AG04449 (cell line): ENCODE measurements at places on chromosomes 3 and 15.

DNA sequence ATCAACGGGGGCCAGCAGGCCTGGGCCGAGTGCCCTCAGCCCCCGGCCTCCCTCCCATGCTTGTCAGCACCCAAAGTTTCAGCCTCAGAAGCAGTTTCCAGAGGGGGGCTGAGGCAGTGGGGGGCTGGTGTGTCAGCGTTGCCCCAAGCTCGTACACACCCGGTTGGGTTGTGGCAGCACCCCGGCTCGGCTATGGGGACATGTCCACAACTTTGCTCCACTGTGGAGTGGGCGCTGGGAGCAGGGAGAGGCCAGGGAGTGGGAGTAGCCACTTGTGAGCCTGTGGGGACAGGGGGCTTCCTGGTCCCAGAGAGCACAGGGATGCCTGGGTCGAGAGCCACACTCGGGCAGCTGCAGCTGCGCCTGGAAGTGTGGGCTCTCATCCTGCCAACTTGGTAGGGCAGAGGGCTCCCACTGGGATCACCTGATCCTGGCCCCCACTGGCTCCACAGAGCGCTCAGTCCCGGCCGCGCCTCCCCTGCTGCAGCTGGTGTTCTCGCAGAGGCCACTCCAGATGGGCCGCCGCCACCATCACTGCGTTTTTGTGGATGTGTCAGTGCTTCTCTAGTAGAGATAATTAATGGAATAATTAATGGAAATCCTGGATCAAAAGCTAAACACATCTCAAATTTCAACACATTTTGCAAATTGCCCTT lies 75.1 kb downstream of the NR1D2 start:
- no peak for DNase-seq

- no peak for DNase-seq
Observed at GRCh38 chr3:134057654-134058110, 28.0 kb upstream of the SLCO2A1 start.

DNA sequence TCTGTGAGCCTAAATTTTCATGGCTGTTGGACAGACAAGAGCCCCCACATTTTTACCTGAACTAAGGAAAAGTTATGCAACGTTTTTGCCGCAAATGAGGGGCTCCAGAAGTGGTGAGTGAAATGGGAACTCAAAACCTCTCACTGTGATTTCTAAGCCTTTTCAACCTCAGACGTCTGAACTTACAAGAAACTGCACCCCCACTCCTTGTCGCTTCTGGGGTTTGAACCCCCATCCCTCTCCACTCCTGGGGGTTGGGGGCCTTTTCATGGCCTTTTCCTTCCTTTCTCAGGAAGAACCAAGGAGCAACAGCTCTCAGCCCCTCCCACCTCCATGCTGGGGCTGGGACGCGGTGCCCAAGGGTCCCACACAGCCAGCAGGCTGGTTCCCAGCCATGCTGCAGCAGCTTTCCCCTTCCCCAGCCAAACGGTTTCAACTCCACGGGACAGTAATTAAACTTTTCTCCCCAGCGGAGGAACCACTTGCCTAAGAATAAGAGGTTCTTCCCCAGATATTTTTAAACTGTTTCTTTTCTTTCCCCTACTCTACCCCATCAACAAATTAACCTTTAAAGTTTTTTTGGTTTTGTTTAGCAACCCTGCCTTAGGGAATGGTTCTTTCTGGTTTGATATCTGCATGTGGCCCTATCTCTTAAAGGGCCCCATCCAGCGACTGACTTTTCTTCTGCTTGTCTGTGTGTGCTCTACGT lies 387.6 kb upstream of the CBLB start:
- no peak for DNase-seq

DNA sequence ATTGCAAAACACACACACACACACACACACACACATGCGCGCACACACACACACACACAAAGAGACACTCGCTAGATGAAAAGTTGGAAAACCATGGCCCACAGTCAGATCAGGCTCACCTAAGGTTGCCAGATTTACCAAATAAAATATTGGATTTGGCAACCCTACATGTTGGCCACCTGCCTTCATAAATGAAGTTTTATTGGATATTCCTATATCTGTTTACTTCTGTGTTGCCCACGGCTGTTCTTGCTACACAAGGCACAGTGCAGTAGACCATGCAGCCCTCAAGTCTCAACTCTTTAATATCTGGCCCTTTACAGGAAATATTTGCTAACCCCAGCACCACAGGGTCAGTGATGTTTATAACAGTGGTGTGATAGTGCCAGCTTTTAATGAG lies 445.0 kb upstream of the PROK2 start:
- DNase-seq, result no peak

- DNase-seq, result no peak
Observed at GRCh38 chr15:44727485-44728231, 8.7 kb upstream of the TRIM69 start.

- no peak for DNase-seq
Observed at GRCh38 chr3:15262021-15262420, 56.0 kb downstream of the CAPN7 start.

DNA sequence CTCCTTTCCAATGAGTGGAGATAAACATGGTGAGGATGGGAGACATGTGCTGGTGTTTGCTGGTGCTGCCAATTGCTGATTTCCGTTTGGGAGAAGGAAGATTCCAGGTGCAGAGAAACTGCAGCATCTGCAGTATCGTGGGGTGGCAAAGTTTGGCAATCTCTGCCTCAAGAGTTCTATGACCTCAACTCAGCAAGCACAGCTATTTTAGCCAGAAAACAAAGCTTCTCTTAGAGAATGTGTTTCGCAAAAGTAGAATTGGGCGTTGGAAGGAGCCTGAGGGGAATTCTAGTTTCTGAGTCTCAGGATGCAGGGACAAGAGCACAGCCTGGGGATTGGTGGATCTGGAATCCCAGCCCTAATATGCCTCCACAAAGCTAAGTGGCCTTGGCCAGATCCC lies 18.2 kb upstream of the SHC4 start:
- no peak for DNase-seq

DNA sequence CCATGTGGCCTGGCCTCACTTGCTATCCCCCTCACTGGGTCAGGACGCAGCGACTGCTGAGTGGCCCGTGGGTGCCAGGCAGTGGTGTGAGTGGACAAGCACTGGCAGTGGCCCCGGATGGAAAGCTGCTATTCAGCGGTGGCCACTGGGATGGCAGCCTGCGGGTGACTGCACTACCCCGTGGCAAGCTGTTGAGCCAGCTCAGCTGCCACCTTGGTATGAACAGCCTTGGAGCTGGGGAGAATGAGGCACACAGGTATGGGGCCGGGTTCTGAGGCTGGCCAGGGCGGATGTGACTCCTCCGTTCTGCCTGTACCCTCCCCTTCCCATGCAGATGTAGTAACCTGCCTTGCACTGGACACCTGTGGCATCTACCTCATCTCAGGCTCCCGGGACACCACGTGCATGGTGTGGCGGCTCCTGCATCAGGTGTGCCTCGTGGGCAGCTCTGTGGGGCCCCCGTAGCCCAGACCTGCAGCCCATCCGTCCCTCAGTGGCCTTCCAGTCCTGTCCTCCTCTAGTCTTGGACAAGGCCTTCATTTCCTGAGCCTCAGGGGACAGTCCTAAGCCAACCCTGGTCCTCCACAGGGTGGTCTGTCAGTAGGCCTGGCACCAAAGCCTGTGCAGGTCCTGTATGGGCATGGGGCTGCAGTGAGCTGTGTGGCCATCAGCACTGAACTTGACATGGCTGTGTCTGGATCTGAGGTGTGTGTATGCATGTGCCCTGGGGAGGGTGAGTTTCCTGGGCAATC lies 28.2 kb downstream of the NBEAL2 start:
- DNase-seq, result no peak

DNA sequence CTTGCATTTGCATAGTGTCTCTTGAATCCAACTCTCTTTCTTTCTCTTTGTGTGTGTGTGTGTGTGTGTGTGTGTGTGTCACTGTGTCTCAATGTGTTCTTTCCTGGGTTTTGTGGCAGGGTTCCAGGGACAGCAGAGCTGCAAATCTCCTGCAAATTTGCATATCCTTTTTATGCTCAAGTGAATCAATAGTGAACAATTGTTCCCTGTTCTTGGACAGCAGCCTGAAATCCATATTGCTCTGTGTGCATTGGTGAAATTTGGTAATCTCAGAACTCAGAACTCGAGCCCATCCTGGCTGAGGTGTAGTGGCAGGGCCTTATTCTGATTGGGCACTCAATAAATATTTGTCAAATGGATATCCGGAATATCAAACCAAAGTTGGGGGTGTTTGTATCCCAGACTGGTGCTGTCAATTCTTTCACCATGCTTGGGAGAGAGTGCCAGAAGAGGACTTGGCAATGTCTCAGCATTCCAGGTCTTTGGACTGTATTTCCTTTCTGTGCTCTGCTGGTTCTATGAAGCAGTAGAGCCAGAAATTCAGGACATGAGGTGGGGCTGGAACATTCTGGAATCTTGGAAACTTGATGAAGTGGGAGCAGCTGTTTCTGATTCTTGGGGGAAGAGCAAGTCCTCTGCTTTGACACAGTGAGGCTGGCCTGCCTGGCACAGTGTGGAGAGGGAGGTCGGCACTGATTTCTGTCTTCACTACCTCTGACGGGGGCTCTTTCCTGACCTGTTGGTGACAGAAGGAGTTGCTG lies 380.6 kb upstream of the C2CD4B start:
- DNase-seq, result peak; percentile 12

DNA sequence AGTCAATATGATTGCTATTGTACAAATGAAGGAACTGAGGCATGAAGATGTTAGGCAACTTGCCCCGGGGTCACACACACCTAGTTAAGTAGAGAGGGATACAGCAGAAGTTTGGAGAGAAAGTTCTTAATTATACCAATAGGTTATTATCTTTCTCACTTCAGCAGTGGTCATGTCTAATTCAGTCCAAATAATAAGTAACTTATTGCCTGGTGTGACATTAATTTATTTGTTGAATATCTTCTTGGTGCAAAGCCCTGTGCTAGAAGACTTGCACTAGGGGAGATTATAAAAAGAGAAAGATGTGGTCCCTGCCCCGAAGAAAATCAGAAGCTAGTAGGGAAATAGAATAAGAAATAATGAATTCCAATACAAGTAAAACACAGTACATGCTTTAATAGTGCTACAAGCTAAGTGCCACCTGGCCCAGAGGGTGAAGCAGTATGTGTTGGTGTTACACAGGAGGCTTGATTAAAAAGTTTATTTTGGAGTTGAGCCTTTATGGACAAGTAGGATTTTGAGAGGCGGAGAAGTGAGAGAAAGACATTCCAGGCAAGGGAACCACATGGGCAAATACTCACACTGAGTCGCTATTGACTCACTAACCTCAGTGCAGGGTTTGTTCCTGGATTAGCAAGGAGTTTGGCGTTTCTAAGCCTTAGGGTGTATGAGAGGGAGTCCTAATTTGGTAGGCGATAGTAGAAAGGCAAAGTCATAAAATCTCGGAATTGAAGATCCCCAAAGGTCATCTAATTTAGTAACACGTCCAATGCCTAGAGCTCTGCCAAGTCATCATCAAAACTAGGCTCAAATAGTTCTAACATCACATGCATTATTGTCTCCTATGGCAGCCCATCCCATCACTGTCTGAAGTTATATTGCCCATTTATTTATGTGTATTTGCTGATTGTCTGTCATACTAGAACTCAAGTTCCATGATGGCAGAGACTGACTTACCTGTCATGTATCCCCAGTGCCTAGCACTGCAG lies 19.2 kb upstream of the GSK3B start:
- DNase-seq, result no peak

DNA sequence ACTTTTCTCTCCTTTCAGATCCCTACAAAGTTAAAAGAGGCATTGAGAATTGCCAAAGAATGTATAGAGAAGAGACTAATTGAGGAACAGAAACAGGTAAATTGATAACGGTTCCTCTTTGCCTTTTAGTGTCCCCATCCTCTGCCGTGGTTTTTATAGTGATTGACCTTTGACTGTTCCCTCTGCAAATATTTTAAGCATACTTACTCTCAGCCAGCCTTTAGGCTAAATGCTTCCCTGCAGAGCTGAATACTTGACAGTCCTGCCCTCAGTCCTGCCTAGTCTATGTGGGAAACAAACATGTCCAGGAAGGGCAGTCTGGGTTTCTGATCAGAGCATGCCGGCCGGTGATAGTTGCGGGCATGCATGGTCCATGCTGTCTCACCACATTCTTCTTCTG lies 24.7 kb downstream of the PDHB start:
- no peak for DNase-seq

- DNase-seq, result no peak
Observed at GRCh38 chr15:68617001-68617400, 38.2 kb downstream of the CORO2B start.

DNA sequence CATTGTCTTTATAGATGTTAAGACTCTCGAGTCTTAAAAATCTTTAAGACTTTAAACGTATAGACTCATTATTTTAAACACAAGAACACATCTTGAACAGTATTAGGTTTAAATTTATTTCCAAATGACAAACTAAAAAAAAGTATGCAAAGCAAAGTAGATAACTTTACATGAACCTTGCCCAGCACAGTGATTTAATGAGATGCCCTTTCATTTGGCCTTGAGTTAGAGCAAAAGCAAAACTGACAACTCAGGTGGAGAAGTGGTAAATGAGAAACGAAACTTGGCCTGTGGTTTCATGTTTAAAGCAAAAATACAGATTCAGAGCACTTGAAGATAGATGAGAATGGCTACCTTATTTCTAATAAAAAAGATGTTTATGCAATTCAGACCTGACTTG lies 8.6 kb downstream of the GPR15 start:
- no peak for DNase-seq

- DNase-seq, result no peak
Observed at GRCh38 chr3:170953736-170954135, 45.3 kb upstream of the EIF5A2 start.

- DNase-seq, result no peak
Observed at GRCh38 chr3:138188013-138188730, 1.1 kb downstream of the ARMC8 start.

GRCh38 chr3:115062412-115062956 lies 84.6 kb downstream of the ZBTB20 start:
- no peak for DNase-seq

- DNase-seq, result no peak
Observed at GRCh38 chr3:22861426-22861825, 341.7 kb upstream of the UBE2E2 start.
